Right renal cortex interstitium (tissue), 3 donors: ENCODE measurements at places on chromosomes 3 and 15.

DNA sequence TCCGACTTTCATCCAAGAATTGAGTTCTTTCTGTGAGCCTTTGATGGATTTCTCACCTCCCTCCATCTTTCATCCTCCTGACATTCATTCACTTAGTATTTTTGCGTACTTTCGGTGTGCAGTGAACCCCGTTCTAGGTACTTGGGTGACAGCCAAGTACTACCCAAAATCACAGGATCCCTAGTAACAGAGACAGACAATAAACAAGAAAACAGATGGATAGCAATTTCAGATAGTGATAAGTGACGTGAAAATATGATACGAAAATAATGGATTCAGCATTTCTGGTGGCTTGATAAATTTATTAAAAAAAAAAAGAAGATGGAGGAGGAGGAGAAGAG is 264 bp upstream of the CMTM6 start:
- DNase-seq, result no peak

DNA sequence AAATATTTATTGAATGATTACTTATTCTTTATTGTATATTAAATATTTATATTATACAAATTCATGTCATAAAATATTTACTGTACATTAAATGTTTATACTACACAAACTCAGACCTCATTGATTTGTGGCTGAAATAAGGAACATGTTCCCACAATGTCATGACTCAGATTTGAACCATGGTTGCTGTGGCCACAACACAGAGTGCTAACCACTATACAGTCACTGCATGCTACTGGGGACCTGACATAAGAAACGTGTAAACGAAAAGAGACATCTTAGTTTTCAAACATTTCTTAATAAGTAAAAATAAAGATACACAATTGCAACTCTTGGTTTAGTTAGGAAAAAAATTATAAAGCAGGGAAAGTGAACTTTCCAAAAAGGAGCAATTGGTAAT is 99.1 kb upstream of the AGTR1 start:
- no peak for DNase-seq

DNA sequence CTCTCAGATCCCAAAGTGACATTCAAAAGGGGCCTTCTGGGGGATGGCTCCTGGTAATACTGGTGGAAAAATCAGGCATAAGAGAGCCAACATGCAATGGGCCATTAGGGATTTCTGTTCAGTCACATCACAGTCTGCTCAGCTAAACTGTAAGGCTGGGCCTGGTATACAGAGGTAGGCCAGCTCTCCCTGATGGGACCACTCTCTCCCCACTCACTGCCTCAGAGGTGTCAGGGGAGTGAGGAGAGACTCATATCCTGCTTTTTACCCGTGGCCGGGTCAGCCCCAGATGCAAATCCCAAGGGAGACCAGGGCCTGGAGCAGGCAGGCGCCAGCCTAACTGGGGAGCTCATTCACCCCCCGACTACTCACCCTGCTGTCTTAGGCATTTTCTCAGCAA is 48.1 kb upstream of the TPM1 start:
- no peak for DNase-seq

DNA sequence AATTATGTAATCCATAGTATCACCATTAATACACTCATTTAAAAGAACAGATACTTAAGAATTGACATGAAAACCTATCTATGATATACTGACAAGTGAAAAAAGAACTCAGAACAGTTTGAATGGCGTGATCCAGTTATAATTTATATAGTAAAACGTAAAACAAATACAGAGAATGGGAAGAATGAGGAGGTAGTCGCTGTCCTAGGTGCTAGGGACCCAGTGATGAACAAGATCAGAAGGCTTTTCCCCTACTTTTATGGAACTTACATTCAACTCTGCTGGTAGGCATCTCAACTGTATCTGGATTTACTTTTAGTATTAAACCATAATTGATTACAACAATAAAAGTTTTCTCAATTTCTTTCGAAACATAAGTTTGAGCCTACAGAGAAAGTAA is 31.8 kb downstream of the GSK3B start:
- DNase-seq, result no peak

GRCh38 chr15:49813625-49814024 is 192.8 kb downstream of the DTWD1 start:
- no peak for DNase-seq

DNA sequence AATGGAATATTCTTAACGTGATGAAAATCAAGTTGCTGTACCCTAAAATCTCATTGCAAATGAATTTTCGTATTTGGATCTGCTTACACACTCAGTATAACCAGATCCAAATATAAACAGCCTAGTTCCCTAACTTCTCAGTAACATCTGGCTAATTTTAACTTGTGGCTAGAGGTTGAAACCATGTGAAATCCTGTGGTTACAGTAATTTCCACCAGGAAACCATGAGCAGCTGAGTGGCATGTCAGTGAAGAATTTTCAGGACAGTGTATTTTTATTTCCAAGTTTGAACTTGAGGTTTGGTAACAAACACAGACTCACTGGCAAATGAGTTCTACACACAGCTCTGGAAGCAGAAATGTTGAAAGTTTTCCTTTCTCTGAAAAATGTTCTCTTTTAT is 754.1 kb downstream of the NR2F2 start:
- no peak for DNase-seq

GRCh38 chr15:100810831-100811230 is 68.8 kb upstream of the ALDH1A3 start:
- DNase-seq, result no peak

DNA sequence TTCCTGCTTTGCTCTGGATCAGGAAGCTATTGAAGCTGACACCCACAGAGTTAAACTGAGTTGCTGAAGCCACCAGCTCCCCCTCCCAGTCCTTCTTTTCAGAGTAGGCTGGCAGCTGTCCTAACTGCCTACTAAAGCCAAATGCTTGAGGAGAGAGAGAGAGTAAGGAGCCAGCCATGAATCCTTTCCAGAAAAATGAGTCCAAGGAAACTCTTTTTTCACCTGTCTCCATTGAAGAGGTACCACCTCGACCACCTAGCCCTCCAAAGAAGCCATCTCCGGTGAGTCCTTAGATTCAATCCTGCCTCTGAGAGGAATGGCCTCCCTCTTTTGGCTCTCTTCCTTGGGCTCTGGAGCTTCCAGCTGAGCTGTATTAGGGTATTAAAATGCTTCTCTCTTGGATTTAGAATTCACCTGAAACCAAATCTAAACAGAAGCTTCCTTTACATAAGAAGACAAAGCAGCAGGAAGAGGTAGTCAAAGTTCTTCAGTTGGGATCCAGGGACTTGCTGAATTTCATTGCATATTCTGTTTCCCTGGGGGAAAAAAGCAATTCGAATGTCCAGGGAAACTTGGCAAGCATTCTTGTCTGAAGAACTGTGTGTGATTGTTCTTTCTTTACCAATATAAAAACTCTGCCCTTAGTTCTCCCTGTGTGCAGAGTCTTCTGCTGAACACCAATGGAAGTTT is at the start of gene SLC15A2:
Gene SLC15A2 (plus strand): TSS at position 101 of the 690 bp plus-strand sequence. CDS start 76 bp downstream, at position 177.
- DNase-seq, result no peak

DNA sequence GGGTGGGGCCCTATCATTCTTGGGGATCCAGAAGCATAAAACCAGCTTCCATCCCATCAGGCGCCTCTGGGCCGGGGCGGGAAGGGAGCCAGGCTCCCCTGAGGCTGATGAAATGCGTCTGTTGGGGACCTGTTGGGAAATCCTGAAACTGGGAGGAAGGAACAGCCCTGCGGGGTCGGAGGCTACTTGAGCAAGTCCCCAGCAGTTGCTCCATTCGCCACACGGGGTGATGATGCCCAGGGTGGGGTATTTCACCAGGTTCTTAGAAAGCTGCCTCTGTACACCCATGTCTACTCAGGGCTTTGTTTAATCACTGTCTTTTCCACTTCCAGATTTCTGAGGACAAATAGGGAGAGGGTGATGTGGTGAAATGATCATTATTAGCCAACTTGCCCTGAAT is 25.4 kb upstream of the TSEN2 start:
- no peak for DNase-seq

GRCh38 chr15:64775551-64776401 is at the start of gene RBPMS2:
Gene RBPMS2, minus strand, starts transcription at chr15:64775589. Its CDS starts 270 bp downstream, at chr15:64775319.
- DNase-seq, result no peak

- no peak for DNase-seq
Observed at GRCh38 chr3:66037330-66037985, 1.3 kb downstream of the MAGI1 start.

- no peak for DNase-seq
Observed at GRCh38 chr15:32908872-32909271, 191.1 kb downstream of the GREM1 start.

DNA sequence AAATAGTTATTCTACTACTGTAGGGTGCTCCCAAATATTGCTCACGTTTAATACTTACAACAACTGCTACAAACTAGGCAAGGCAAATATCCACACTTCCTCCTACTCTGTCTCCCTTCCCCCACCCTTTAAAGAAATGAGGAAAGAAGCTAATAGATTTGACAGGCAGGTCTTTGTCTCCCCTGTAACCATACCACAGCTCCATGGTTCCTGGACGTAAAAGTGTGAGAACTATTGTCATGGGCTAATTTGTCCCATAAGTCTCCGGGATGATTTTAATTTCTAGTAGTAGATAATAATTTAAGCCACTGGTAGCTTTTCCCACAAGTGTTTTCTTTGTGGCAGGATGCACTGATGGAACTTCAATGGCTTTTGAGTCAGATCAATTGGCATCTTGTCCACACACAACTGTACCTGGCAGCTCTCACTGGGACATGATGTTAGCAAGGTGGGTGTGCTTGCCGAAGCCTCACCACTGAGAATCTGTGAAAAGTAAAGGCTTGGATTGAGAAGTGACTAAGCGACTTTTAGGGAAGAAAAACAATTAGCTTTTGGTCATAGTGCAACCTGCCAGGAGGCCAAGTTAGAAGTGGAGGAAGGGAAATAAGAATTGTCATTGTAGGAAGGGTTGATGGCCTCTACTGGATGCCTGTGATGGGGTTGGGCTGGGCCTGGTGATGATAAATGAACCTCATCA is 1.4 kb upstream of the CPOX start:
- no peak for DNase-seq

GRCh38 chr3:171277456-171278298 is 182.5 kb downstream of the TNIK start:
- no peak for DNase-seq

GRCh38 chr3:127800508-127800907 is 21.8 kb downstream of the MGLL start:
- no peak for DNase-seq

- DNase-seq, result no peak
Observed at GRCh38 chr3:138825336-138825735, 9.4 kb downstream of the PIK3CB start.

GRCh38 chr3:132756108-132756650 is 34.0 kb upstream of the NPHP3 start:
- DNase-seq, result no peak

DNA sequence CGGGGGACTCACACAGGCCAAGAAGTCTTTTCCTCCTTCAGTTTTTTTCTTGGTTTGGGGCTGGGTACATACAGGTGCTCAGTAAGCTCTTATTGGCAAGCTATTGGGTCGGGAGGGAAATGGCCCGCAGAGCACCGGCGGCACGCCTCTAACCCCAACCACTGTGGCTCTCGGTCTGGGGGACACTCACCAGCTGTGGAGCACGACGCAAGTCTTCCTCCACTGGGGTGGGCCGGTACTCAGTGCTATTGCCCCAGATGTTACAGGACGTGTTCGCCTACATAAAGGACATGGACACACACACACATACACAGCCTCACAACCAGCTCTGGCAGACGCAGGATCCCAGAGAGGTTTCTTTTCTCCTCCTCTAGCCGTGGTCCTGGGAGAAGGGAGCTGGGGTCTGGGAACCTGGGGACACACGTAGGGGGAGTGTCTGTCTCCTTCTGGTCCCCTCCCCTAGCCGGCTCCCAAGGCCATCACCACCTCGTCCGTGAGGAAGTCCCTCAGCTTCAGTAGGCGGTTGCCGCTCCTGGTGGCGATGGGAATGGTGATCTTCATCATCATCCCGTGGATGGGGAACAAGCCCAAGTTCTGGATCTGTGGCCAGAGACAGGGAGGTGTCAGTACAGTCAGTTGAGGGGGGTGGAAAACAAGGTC is 33.4 kb downstream of the FEM1B start:
- DNase-seq, result no peak

DNA sequence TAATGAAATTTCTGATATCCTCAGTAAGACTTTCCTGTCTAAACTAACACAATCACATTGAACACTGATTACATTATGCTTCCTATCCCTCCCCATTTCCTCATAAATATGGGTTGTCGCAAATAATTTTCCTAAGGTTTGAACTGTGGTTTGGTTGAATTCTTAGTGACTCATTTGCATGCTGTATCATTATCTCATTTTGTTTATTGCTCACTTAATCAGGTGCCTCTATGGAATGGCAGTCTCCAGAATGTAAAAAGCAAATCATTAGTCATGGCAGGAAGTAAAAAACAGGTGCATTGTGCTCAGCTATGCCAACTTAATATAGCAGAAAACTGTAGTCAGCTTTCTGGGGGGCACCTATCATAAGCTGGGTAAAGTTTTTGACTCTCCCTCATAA is 216.0 kb upstream of the ZBTB20 start:
- DNase-seq, result no peak

DNA sequence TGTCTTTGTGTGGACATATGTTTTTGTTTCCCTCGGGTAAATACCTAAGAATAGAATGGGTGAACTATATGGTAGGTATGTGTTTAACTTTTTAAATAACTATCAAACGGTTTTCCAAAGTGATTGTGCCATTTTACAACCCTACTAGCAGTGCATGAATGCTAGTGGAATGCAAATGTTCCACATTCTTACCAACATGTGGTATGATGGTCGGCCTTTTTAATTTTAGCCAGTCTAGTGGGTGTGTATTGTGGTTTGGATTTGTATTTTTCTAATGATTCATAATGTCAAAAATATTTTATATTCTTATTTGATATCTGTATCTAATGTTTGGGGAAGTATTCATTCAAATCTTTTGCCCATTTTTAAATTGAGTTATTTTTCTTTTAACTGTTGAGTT is 68.2 kb upstream of the SMAD3 start:
- DNase-seq, result no peak

DNA sequence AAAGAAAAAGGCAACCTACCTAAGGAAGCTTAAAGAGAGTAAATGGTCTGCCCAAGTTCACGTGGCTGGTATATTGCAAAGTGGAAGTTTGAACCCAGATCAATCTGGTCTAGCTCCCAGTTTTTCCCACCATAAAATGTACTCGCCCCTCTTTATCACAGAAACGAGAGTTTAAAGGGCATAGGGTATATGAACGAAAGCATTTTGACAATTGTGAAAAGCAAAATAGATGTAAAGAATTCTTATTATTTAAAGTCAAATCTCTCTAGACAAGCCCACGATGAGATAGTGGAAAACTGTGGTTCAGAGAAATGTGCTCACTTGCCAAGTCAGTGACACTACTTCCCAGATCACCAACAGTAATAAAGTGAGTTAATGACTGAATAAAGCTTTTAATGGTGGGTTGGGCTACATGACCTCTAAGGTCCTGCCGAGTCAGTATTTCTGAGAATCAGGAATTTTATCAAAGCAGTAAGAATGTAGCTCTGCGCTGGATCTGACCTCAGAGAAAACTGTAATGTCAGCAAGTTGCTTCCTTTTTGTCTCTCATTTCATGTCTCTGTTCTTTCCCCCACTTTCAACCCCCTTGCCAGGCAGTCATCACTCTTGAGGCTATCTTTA is 23.3 kb upstream of the NEO1 start:
- DNase-seq, result no peak
